ENCODE measurements at places on chromosomes 11 and 22.
A peak's percentile ranks its signal among the peaks of the same experiment; 100 is the strongest.

DNA sequence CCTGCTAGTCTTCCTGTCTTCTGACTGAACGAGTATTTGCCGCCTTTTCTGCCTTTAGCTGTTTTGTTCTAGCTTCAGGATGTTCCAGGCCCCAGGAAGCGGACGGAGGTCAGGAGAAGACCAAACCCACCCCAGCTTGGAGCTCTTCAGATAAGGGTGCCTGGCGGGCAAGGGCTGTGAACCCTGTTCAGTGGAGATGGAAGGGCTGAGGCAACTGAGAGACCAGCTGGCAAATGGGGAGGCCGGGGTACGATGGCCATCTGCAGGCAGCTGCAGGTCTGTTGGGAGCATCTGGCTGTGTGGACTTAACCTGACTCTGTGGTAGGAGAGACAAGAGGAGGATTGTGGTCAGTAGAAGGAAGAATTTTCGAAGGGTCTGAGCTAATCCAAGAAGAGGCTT is 95.6 kb downstream of the CHST1 start:
- DNase-seq, result no peak

- no peak for DNase-seq
Observed at GRCh38 chr11:130278745-130279144, 36.0 kb downstream of the ZBTB44 start.

- DNase-seq, result no peak
Observed at GRCh38 chr11:134017511-134018430, 51.1 kb upstream of the JAM3 start.

- peak; percentile 23 for DNase-seq
Observed at GRCh38 chr22:30694171-30694639, 469 bp upstream of the OSBP2 start.

- DNase-seq, result no peak
Observed at GRCh38 chr11:27310182-27310581, 52.8 kb downstream of the CCDC34 start.

GRCh38 chr11:44046182-44046581 is 1.6 kb upstream of the ACCSL start:
- DNase-seq, result no peak

GRCh38 chr11:120019191-120019590 is 118.7 kb downstream of the TRIM29 start:
- no peak for DNase-seq

- DNase-seq, result no peak
Observed at GRCh38 chr22:19917389-19918138, 24.0 kb upstream of the COMT start.

- DNase-seq, result no peak
Observed at GRCh38 chr11:12705874-12706273, 31.7 kb downstream of the TEAD1 start.

- DNase-seq, result no peak
Observed at GRCh38 chr22:45966895-45967365, 10.0 kb downstream of the WNT7B start.

- no peak for DNase-seq
Observed at GRCh38 chr22:32413719-32414118, 1.7 kb upstream of the RTCB start.

DNA sequence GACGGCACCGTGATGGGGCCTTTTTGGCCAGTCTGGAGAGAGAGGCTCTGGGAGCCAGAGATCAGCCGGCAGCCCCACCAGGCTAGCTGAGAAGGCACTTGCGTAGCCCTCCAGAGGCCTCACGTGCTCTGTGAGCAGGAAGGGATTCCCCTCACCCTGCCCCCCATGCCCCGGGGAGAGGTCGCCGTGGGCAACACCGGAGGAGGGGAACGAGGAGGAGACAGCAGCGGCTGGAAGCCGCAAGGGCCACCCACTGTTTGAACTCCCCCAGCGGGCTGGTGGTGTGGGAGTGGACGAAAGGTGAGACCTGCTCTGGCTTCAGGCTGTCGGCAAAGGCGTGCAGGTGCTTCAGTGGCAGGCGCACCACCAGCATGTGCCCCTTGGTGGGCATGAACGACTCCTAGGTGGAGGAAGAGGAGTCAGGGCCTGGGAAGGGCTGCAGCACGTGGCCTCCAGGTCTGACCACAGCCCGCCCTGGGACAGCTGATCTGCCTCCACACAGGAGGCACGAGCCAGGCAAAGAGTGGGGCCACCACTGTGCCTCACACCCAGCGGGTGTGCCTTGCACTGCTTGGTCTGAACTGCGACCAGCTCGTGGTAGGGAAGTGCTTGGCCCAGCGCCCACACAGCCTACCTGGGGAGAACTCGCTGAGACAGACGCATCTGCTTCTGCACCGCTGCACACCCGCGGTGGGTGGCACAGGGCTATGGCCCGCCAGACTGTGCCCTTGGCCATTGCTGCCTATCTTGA is 99.9 kb downstream of the MED15 start:
- no peak for DNase-seq

DNA sequence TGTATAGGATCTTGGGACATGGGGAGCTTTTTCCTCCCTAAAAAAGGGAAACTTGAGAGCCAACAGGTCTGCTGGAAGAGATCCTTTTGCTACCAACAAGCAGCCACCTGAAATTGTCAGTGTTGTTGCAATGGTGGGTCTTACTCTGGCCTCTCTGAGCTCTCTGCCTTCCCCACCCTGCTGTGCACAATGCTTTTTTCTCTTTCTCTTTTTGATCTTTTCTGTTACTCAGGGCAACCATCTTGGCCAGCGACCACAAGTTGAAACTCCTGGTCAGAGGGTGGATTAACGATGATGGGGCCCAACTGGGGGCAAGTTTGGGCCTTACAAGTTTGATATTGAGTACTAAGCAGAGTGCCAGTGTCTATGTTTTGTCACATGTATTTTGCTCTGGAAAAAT is 155.8 kb downstream of the KIRREL3 start:
- DNase-seq, result no peak

DNA sequence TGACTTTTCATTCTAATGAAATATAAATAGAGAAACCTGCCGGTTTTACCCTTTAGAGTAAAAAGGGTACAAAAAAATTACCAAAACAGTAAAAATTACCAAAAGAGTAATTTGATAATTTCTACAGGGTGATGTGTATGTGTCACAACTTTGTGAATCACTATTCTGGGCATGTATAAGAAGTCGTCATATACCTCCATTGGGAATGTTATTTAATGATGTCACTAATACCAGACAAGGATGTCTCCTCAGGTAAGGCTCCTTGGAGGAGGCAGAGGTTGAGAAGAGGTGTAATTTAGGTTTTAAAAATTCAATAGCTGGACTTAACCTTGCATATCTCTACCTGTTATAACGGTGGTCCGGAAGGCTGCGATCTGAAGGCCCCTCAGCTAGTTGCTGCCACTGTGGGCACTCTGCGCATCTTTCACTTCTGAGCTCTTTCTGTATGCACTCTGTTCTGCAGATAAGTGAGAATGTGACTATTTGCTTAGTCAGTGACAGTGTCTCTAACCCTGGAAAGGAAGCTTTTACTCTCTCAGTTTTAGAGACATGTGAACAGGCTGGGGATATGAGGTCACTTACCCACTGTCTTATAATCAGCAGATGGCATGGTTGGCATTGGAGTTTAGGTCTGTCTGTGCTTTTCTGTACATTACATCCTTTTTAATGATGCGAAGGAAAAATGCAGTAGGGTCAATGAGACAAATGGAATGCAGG is 987 bp upstream of the NCR3LG1 start:
- no peak for DNase-seq

DNA sequence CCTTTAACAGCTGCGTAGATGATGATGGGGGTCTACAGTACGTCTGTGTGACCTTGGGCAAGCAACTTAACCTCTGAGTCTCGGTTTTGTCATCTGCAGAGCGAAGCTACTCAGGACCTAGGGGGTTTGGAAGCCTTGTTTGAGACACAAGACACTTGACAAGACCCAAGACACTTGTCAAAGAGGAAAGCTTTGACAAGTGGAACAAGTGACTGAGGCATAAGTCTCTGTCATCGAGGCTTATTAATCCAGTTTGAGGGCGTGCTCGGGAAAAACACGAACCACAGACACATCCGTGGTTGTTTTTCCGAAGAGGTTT is 732 bp upstream of the PC start:
- DNase-seq, result no peak

GRCh38 chr11:100525635-100526034 is 161.5 kb upstream of the ARHGAP42 start:
- no peak for DNase-seq

DNA sequence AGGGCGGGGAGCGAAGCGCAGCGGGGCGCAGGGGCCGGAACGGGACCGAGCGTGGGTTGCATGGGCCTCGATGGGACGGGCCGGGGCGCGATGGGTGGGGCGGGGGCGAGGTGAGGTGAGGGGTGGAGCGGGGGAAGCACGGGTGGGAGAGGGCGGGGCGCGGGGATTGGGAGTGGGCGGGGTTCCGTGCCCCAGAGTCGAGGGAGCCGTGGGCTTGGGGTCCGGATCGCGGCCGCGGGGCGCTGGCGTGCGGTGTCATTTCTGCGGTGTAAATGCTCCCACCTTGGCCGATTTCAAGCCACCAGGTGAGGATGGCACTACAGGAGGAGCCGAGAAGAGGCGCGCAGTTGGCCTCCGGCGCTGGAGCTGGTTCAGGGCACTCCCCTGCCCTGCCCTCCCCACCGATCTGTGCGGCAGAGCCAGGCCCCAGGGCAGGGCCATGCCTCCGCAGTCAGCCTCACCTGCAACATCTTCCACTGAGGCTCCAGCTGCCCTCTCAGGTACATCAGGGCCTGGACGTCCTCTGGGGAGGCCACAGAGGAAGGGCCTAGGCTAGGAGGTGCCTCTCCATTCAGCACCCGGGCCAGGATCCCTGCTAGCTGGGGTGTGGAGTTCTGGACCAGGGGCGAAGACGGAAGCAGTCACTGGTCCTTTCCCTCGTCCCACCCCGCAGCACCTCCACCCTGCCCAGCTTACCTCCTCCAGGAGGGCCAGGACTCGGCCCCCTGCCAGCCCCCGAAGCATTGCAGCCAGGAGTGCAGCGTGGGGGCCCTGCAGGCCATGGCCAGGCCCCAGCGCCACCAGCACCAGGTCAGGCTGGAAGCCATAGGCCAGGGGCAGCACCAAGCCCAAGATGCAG is 620 bp upstream of the TUBGCP6 start:
- no peak for DNase-seq

DNA sequence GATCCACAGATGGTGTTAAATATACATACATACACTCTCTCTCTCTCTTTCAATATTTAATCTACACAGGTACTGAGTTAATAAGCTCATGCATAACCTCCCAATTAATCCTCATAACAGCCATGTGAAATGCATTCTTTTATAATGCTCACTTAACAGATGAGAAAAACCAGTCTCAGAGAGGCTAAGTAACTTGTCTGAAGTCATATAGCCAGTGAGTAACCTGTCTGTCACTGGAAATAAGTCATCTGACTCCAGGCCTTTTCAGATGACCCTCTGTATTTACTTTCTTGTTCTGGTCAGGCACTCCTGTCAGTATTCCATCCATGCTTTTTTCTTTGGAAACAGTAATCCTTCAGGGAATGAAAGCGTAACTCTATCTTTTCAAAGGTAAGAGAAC is 594.0 kb upstream of the TENM4 start:
- no peak for DNase-seq

DNA sequence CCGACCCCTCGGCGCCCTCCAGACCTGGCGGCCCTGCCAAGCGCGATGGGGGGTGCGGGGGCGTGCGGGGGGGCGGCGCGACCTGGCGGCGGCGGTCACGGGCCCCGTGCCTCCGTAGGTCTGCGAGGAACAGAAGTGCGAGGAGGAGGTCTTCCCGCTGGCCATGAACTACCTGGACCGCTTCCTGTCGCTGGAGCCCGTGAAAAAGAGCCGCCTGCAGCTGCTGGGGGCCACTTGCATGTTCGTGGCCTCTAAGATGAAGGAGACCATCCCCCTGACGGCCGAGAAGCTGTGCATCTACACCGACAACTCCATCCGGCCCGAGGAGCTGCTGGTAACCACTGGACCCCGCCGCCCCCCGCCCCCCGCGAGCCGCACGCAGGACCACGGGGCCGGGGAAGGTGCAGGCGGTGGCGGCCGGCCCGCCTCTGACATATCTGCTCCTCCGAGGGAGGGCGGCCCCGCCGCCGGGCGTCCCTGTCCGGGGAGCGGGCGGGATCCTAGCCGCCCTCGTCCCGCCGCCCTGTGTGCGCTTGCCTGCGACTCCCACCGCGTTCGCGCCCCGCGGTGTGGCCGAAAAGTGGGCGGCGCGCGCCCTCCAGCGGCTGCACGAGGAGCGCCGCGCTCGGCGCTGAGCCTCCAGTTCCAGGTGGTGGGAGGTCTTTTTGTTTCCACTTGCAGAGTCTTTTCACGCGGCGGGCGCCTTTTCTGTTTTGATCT is 2.1 kb downstream of the CCND1 start:
- DNase-seq, result peak; percentile 85

- DNase-seq, result no peak
Observed at GRCh38 chr22:25081409-25081824, 118.2 kb upstream of the CRYBB3 start.

DNA sequence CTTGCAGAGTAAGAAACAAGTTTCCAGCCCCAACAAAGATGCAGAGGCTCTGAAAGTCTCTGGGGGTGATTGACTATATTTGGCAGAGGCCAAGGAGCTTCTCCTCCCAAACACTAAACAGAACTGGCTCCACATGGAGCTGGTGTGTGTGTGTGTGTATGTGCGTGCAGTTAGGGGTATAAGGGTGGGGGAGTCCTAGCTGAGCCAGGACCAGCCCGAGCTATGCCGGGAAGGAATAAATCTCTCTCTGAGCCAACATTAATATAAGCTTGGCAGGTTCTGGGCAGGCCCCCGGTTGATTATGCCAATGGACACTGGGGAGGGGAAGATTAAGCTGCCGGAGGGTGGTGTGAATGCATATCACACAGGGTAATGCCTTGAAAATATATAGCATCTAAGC is 324.2 kb downstream of the MIAT start:
- DNase-seq, result no peak

DNA sequence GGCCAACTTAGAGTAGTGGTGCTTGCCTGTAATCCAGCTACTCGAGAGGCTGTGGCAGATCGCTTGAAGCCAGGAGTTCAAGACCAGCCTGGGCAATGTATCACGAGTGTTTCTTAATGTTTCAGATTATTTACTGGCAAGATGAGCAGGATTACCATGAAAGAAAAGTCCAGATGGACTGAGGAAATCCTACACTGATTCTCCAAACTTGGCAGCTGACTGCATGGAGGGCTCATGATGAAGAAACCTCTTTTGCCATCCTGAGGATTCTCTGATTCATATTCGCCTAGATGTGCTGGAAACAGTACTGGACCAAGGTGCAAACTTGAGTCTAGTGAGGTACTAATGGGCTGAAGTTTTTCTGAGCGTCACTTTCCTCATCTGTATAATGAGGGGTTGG is 2.8 kb upstream of the SIDT2 start:
- no peak for DNase-seq

- peak; percentile 87 for DNase-seq
Observed at GRCh38 chr22:37166675-37167066, 17.0 kb upstream of the IL2RB start.

- DNase-seq, result no peak
Observed at GRCh38 chr11:8342821-8343681, 79.4 kb upstream of the LMO1 start.

DNA sequence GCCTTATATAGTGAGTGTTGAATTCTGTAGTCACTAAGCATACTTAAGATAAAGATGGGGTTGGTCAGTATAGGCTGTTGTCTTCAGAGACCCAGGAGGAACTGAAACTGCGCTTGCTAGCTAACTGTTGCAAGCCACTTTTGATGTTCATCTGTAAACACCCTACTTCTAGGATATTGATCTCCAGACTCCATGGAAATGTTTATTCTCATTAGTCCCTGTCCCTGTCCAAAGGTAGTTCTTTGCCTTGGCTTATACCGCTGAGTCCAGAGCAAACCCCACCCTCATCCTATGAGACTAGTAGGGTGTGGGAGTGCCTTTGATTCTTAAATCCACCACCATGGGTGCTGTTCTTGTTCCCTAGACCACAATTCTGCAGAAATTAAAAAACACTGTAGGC is 36.4 kb downstream of the DEPDC5 start:
- no peak for DNase-seq
